ENCODE measurements at places on chromosomes 4 and X.

GRCh38 chr4:76990288-76991080 is 40.9 kb downstream of the SEPTIN11 start:
- DNase-seq = no peak

DNA sequence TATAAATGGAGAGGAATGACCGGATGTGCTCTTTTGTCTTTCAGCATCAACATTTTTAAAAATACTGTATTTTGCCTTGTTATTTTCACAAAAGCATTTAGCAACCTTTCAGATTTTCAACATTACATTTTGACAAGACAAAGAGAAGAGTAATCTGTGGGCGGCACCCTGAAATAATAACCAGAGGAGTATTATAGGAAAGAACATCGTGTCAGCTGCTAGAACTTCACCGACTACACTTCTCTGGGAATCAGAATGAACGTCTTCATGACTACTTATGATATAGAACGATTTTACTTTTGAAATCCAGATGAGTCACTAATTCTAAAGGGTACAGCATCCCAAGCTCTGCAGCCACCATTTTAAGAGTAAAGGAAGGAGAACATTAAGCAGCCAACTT is 531.5 kb upstream of the FRG1 start:
- DNase-seq = no peak

DNA sequence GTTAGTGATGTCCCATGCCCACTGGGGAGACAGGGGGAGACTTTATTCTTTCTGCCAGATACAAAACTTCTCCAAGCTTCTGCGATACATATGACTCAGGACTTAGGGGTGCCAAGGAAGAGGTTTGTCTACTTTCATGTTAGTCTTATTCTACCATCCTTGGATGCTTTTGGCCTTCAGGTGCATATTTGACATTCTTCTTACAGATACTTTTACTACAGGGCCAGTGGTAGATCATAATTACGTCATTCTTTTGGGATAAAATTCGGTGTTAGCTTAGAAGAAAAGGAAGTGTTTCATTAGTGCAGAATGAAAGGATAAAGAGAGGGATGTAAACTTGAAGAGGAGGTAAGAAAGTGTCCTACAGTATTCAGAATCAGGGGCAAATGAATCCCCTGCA is 245.2 kb downstream of the THOC2 start:
- no peak for DNase-seq

DNA sequence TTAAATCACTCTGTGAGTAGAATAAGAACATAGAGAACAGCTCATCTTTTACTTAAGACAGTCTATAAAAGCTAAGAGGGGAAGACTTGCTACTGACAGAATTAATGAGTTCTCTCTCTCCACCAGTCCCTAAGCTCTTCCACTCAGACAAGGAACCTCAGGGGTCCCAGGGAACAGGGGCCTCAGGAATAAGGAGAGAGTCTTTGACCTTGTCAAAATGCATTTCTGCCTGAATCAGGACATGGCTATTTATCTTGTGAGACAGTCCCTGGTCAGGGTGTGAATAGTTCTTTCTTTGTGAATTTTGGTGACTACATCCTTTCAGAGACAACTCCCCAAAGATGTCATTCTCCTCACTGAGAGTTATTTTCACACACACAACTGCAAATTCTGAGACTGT is 218.7 kb upstream of the HS3ST1 start:
- DNase-seq = no peak

GRCh38 chr4:151811403-151811802 is 50.6 kb upstream of the GATB start:
- DNase-seq = no peak

DNA sequence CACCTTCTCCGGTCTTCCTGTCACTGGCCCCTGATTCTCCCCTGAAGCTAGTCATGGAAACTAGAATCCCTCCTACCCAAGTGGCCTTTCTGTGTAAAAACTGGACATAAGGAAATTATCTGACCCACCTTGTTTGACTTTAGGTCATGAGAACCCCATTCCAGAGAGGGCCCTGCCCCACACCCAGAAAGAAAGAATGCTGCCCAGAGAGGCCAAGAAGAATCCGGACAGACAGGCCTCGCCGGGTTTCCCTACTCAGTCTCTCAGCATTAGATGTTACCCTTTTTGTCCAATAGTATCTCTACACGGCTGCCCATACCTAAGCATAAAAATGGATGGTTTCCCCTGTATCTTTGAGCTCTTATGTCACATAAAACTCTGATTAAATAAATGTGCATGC is 83.3 kb upstream of the HELT start:
- no peak for DNase-seq

- DNase-seq = no peak
Measured at GRCh38 chr4:108635070-108635655, 14.8 kb downstream of the RPL34 start.

GRCh38 chr4:84916227-84916626 is 50.3 kb downstream of the WDFY3 start:
- no peak for DNase-seq

DNA sequence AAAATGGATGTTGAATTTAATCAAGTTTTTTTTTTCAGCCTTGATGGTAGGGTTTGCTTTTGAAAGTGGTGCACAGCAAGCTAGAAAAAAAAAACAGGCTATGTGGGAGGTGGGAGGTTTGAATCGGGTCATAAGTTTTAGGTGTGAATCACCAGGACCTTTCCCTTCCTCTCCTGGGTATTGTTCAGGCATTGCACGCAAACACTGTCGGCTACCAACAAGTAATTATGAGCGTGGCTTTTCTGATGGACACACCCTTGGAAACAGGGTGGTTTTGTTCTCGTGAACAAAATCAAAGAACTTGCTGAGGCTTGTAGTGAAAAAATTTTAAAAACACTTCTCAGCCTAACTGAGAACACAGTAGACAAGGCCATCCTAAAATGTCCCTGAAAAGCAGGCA is 18.1 kb downstream of the PIR start:
- no peak for DNase-seq

DNA sequence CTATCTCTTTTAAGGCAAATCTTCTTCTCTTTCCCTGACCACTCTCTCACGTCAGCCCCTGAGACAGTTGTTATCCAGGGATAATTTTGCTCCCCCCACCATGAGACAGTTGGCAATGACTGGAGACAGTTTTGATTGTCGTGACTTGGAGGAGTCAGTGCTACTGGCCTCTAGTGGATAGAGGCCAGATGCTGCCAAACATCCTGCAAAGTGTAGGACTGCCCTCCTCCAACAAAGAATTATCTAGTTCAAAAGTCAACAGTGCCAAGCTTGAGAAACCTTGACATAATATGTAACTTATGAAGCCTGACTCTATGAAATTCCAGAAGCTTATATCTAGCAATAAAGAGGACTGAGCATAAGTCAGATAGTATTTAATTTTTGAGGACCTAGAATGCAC is 502.1 kb upstream of the IGFBP7 start:
- DNase-seq = no peak

DNA sequence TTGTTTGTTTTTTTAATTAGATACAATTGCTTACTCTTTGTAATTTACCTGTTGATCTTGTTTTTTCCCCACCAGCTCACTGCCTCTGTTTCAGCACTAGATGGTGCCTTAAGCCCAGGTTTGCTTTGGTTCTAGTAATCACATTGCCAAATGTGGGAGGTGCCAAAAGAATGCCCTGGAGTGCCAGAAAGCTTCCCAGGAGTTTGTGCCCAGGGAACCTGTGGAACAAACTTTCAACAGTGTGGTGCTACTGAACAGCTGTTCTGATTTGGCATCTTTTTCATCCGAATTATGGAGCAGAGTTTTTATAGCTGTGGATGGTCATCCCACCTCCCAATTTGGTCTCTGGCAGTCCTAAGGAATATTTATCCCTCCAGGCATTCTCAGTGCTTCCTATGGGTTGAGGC is 1000.7 kb downstream of the STIM2 start:
- DNase-seq = no peak

GRCh38 chr4:11505221-11505971 is 76.7 kb upstream of the HS3ST1 start:
- peak; percentile 5 for DNase-seq

DNA sequence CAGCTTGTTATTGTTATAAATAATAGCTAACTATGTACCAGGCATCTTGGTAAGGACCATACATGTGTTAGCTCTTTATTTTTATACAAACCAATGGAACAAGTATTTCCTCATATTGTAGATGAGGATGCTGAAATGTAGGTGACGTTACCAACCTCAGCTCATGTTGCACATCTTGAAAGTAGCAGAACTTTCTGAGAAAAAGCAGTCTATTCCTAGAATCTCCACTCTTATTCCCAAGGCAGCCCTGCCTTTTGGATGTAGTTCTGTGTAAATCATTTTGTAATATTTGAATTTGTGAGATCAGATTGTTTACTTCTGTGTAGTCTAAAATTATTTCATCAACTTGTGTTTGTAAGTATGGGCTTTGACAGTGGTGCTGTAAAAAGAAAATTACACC is 5.3 kb downstream of the FHDC1 start:
- no peak for DNase-seq

DNA sequence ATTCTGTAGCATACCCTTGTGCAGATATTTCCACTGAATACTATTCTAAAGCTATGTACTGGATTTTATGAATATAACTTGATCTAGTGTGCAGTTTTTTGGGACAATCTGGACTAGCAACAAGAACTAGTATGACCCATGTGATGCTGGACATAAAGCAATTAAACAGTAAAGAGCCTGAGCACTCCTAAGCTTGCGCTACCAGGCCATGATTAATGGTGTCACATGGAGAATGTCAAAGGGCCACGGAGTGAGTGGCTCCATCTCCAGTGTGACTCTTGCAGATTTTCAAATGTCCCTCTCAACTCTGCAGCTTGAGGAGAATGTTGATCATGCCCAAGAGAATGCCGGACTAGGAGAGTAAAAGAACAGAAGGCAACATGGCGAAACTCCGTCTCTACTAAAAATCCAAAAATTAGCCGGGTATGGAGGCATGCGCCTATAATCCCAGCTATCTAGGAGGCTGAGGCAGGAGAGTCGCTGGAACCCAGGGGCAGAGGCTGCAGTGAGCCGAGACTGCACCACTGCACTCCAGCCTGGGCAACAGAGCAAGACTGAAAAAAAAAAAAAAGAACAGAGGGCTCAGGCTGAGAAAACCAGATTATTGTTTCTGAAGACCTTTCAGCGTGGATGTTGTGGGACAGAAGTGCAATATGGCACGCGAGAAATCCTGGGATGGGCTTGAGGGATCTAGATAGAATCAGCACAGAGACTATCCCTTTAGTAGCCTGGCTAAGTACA is 45.0 kb downstream of the TIGD2 start:
- DNase-seq = no peak

DNA sequence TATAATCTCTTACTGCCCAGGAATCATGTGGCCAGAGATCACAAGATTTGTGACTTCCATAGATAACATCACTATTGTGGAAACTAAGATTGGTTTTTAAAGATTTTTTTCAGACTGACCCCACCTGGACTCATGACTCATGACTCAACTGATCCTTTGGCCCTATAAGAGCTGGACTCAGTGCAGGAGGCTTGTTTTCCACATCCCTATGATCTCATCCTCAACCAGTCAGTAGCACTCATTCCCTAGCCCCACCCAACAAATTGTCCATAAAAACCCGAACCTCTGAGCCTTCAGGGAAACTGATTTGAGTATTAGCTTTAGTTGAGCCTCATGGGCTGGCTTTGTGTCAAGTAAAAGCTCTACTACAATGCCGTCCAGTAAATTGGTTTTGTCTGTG is 7.9 kb upstream of the NOCT start:
- DNase-seq = no peak

GRCh38 chr4:112031712-112032328 is 113.4 kb upstream of the FAM241A start:
- no peak for DNase-seq

GRCh38 chrX:53261355-53261972 is 19.9 kb downstream of the IQSEC2 start:
- DNase-seq = no peak

DNA sequence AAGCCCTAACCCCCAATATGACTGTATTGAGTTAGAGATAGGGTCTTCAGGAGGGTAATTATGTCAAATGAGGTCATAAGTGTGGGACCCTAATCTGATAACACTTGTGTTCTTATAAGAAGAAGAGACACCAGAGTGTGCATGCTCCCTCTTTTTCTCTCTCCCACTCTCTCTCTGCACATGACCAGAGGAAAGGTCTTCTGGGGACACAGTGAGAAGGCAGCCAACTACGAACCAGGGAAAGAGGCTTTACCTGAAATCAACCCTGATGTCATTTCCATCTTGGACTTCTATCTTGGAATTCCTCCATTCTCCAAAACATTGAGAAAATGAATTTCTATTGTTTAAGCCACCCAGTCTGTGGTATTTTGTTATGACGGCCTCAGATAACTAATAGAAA is 97.2 kb upstream of the MAD2L1 start:
- no peak for DNase-seq

- DNase-seq = no peak
Measured at GRCh38 chr4:31084806-31085416, 364.7 kb downstream of the PCDH7 start.

DNA sequence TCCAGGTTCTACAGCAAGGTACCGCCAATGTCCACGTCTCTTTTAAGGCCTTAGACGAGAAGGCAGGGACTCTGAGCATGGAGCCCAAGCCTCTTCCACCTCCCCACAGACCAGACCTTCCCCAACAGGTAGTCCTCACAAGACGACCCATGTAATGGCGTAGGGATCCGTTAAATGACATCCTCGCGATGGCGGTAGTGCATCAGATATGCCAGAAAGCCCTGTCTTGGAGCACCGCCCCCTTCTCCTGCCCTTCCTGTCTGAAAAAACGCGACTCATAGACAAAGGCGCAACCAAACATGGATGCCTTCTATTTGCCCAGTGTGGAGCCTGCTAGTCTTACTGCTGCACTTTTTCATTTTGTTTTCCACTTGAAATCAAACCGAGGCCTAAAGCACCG is 185.4 kb downstream of the OR13H1 start:
- DNase-seq = no peak

DNA sequence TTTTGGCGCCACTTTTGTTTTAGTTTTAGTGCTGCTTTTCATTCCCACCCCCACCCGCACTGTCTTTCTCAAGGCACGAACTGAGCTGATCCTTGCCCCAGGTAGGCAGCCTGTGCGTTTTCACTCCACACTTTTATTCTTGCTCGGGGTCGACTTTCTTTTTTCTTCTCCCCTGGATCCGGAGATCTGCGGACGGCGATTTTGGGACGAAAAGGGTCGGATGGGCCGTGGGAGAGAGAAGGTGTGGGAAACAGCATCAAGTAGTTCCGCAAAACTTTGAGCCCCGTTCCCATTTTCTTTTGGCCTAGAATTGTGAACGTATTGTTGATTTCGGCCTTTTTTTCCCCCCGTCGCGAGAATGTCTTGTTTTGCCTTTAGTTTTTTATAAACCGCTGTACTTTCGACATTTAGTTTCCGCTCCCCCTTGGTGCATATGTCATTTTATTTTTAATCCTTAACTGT is 531 bp downstream of the STAG2 start:
- no peak for DNase-seq
